ENCODE measurements at places on chromosomes 1 and 21.

GRCh38 chr1:23184212-23184934 lies 15.7 kb upstream of the LUZP1 start:
- DNase-seq, result peak; percentile 41

GRCh38 chr1:26537951-26538352 lies 8.4 kb downstream of the RPS6KA1 start:
- DNase-seq, result peak; percentile 5

GRCh38 chr1:206911064-206911663 lies 10.6 kb downstream of the FCMR start:
- DNase-seq, result peak; percentile 72

DNA sequence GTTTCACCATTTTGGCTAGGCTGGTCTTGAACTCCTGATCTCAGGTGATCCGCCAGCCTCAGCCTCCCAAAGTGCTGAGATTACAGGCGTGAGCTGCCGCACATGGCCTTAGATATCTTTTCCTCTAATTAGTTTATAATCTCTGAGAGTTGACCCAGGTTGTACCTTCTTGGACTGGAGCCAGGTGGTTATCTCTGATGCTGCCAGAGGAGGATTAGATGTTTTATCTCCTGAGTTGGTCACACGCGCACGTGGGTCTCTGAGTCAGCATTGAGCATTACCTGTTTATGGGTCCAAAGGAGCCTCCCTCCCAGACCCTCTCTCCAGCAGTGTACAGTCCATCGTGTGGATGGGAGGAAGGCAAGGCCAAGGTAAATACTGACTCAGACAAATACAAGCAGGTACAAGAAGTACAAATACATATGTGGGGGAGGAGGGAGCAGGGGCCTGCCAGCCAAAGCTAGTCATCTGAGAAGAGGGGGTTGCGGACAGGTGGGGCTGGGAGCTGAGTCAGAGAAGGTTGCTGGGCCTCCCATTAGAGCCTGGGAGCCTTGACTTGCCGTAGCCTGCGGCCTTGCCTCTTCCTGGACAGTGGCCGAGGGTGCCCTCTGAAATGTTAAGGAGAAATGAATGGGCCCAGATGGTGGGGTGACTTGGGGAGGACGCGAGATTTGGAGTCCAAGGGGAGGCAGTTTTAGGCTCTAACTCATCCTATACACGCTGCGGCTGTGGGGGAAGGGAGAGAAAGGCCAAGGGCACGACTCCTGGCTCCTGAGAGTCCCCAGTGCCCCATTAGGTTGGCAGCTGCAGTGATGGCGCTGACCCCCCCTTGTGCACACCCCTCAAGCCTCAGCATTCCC lies 13.1 kb downstream of the IL6R start:
- DNase-seq, result no peak

GRCh38 chr21:43303275-43304178 lies 123.4 kb downstream of the SIK1 start:
- DNase-seq, result no peak

DNA sequence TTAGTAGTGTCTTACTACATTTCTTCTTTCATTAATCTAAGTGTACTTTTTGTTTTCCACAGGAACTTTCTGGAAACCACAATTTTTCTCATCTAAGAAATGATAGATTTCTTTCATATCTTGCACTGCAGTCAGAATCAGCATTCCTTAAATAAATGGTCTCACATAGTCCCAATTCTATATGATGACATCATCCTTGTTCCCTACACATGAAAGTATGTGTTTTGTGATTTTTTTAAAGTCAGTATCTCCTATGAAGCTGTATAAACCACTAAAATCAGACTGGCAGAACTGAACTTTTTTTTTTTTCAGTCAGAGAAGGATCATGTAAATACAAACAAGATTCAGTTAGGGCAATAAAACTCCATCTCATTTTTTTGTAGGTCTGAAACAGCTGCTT lies 742.6 kb upstream of the CXADR start:
- DNase-seq, result peak; percentile 33

GRCh38 chr1:198610362-198610761 lies 28.5 kb upstream of the PTPRC start:
- DNase-seq, result peak; percentile 47

DNA sequence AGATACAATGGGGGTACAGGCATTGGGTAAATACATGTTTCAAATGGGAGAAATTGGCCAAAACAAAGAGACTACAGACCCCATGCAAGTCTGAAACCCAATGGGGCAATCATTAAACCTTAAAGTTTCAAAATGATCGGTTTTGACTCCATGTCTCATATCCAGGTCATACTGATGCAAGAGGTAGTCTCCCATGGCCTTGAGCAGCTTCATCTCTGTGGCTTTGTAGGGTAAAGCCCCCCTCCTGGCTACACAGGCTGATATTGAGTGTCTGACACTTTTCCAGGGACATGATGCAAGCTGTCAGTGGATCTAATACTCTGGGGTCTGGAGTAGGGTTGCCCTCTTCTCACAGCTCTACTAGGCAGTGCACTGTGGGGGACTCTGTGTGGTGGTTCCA lies 286.1 kb downstream of the LRRIQ3 start:
- no peak for DNase-seq

GRCh38 chr21:31928656-31929055 lies 55.8 kb downstream of the HUNK start:
- DNase-seq, result peak; percentile 33

- no peak for DNase-seq
Observed at GRCh38 chr1:109785446-109786111, 21.9 kb upstream of the EPS8L3 start.

GRCh38 chr1:181718034-181718433 lies 234.7 kb downstream of the CACNA1E start:
- no peak for DNase-seq

DNA sequence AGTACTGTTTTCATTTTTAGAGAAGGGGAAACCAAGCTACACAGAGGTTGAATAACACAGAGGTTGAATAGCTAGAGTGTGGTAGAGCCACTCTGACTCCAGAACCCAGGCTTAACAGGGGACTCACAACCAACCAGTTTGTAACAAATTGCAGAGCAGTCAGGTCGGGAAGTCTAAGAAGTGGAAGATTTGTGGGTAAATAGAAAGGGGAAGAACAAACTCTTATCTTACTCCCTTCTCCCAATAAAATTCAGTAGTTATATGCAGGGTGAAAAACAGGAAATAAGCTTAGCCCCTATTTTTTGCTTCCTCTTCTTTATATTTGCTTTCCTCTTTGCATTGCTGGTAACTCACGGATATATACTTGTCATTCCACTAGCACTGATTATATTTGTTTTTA lies 23.2 kb downstream of the CDC42 start:
- no peak for DNase-seq

Data from fibroblast of skin of right biceps (primary cell).